ENCODE measurements at places on chromosomes 5 and 9. TPM values are rescaled to one million over a fixed set of nuclear protein-coding genes. Genes with fewer than 3 reads are reported as not detected.

Gene PCDHGB4
- total RNA-seq = 0.66 TPM

Gene ADAMTS12
- total RNA-seq = 8.6 TPM

Gene CERT1
- total RNA-seq = 27.8 TPM

Gene ACTBL2
- total RNA-seq = not detected

Gene MAP1B
- total RNA-seq = 41.7 TPM

Gene TYRP1
- not detected for total RNA-seq

Gene IL4
- total RNA-seq = not detected

Gene EQTN
- not detected for total RNA-seq

Gene RLN2
- total RNA-seq = not detected

Gene FSTL4
- 4.0 TPM for total RNA-seq

Gene WHRN
- 5.1 TPM for total RNA-seq

Gene NOL6
- total RNA-seq = 64.7 TPM

Gene SPATA31E1
- total RNA-seq = not detected

Gene ADRB2
- 0.58 TPM for total RNA-seq

Gene IFNA21
- total RNA-seq = not detected

Gene RFX3
- total RNA-seq = 1.9 TPM

Gene SLC27A4
- 52.5 TPM for total RNA-seq

Gene FOXD4L3
- not detected for total RNA-seq

Gene GDA
- total RNA-seq = 1.3 TPM

Gene PLAC8L1
- not detected for total RNA-seq

Gene GFRA3
- 0.08 TPM for total RNA-seq

Gene HTR1A
- total RNA-seq = not detected

Gene IL13
- not detected for total RNA-seq

Gene ORM2
- total RNA-seq = not detected

Gene GLRA1
- not detected for total RNA-seq

Gene FAM151B
- 1.8 TPM for total RNA-seq

Gene SPINK13
- not detected for total RNA-seq

Gene SLC25A25
- 9.8 TPM for total RNA-seq

Gene FOXD4L5
- total RNA-seq = not detected

Gene SPATA9
- total RNA-seq = 0.09 TPM

Gene AQP7
- total RNA-seq = 0.24 TPM

Gene TRPM6
- 1.1 TPM for total RNA-seq

Gene SLC1A3
- total RNA-seq = not detected

Gene ENTREP1
- total RNA-seq = 0.48 TPM

Gene UBAC1
- total RNA-seq = 27.2 TPM

Gene MAMDC2
- total RNA-seq = 0.25 TPM

Gene DNM1
- total RNA-seq = 82.3 TPM

Gene EGFLAM
- total RNA-seq = not detected

Data from A549 treated with CpdA at 1 μM for 4 hours (cell line).